Activated CD4-positive, alpha-beta T cell treated with anti-CD3 and anti-CD28 coated beads, Interleukin-2, amount 50 U/mL, for 48 hours (primary cell): ENCODE measurements at places on chromosomes 2 and 18.

DNA sequence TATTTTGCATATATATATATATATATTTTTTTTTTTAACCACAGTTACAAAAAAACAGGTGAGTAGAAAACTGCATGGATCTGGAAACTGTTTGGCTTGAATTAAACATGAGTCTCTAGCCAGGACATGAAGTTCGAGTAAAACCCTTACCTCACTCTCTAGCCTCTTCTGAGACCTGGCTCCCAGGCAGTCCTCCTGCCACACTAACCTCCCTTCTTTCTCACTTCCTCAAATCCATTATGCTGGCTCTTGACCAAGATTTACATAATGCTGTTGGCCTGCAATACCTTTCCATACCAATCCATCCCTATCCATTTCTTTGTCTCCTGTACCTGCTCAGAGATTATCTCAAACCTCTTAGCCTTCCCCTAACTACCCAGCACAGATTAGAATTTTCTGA is 34.0 kb downstream of the PIGN start:
- no peak for DNase-seq

- DNase-seq: peak; percentile 21
Observed at GRCh38 chr2:135948642-135949355, 36.6 kb downstream of the DARS1 start.

GRCh38 chr2:223642506-223642905 is 40.3 kb upstream of the SCG2 start:
- no peak for DNase-seq

- DNase-seq: no peak
Observed at GRCh38 chr2:160294889-160295288, 94.8 kb upstream of the ITGB6 start.

DNA sequence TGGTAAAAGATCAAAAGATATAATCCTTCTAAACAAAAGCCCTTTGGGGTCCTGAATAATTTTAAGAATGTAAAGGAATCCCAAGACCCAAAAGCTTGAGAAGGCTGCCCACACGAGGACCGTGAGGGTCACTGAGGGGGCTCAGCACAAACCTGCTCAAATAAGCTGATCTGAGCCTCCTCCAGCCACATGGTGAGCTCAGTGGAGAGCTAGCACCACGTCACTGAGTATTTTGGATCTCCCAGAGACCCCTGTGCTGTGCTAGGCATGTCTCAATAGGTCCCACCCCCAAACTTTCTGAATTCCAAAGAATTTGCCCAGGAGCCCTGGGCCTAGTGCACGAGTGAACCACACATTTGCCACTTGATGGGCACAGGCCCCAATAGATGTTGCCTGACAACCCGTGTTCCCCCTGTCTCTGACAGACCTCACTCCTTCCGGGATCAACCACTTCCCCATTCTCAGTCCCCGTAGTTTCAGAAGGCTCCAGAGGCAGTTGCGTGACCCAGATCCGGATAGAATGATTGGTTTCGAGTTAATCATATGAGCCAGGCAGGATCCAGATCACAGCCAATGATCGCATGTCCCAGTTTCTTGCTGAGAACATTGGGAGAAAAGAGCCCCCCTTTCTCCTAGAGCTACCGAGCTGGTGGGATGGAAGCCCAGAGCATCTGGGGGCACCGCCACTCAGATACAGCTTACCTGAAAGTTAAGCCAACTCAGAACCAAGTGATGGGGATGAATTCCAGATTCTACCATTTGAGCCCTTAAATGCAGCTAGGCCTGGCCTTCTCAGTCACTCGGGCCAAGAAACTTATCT is 203.8 kb downstream of the TNS1 start:
- DNase-seq: no peak
